ENCODE measurements at places on chromosomes 3 and 15.

GRCh38 chr3:191282251-191283185 lies 46.7 kb upstream of the CCDC50 start:
- DNase-seq = no peak

DNA sequence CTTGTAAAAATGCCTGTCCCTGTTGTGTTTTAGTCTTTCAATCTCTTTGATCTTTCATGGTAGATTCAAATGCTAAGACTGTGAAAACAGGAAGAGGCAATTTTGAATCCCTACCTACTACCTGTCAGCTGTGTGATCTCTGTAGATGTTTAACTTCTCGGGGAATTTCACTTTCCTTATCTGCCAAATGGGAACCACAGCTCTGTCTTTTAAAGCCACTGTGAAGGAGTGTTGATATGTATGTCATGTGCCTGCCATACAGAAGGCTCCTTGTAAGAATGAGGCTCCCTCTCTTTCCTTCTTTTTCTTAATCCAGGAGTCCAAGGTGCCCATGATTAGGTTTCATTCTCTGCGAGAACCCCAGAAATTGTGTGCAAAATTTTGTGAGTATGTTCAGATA lies 139.6 kb upstream of the ADAMTS9 start:
- no peak for DNase-seq

- DNase-seq = no peak
Observed at GRCh38 chr15:67030036-67030762, 35.2 kb upstream of the SMAD3 start.

DNA sequence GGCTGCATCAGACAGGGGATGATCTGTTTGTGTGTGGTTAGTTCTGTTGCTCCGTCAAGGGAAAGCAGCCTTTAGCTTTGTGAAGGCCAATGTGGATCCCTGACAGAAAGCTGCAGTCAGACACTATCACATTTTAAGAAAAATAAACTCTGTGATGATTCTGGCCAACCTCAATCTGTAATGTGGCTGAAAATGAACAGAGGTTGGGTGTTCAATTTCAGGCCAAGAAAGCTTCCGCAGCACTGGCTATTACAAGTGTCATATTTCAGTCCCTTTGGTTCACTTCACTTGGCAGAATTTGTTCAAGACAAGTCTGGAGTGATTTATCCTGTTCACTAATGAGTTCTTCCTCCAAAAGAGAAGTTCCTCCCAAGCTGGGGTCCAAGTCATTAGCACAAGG lies 571.8 kb upstream of the IL12A start:
- no peak for DNase-seq

DNA sequence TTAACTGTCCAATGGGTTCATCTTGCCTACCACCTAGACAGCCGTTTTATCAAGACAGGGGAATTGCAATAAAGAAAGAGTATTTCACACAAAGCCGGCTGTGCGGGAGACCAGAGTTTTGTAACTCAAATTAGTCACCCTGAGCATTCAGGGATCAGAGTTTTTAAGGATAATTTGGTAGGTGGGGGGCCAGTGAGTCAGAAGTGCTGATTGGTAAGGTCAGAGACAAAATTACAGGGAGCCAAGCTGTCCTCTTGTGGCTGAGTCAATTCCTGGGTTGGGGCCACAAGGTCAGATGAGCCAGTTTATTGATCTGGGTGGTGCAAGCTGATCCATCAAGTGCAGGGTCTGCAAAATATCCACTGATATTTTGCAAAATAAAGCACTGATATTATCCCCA lies 29.9 kb upstream of the GPD1L start:
- no peak for DNase-seq

DNA sequence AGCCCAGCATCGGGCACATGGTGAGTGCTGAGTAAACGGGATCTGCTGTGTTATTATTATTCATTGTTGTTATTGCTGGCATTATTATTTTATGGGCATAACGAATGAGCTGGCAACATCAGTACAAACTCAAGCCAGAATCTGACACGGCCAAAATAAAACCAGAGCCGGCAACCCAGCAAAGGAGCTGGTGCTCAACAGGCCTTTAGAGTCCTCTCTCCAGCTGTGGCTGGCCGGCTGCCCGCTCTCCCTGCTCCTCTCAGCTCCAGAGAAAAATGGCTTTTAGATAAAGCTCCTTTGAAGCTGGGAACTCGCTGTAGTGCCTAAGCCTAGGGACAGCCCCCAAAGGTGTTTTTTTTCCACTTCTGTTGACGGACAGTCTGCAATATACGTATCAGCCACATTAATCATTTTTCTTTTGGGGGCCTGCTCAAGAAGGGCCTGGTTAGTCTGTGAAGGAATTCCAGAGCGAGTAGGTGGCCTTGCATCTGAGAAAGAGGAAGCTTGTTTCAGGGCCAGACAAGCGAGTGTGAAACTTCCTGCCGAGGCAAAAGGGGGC lies 193.9 kb upstream of the UBE2E1 start:
- peak; percentile 46 for DNase-seq

- no peak for DNase-seq
Observed at GRCh38 chr3:146313746-146314111, 62.8 kb upstream of the PLSCR4 start.

- DNase-seq = no peak
Observed at GRCh38 chr3:115275896-115276295, 128.8 kb upstream of the ZBTB20 start.
